PC-9 (cell line): ENCODE measurements at places on chromosomes 3 and 15. TPM values are rescaled to one million over a fixed set of nuclear protein-coding genes. Genes with fewer than 3 reads are reported as not detected.
A peak's percentile ranks its signal among the peaks of the same experiment; 100 is the strongest.

The PCLAF gene
- total RNA-seq, result 59.5 and 70.4 TPM in 2 replicates

The PDCD10 gene
- 79.5 and 84.6 TPM in 2 replicates for total RNA-seq

The GADL1 gene
- not detected in 2 replicates for total RNA-seq

The CYP1A2 gene
- total RNA-seq, result not detected in 2 replicates

The DNASE1L3 gene
- not detected in 2 replicates for total RNA-seq

The CHRNA3 gene
- total RNA-seq, result not detected in 2 replicates

DNA sequence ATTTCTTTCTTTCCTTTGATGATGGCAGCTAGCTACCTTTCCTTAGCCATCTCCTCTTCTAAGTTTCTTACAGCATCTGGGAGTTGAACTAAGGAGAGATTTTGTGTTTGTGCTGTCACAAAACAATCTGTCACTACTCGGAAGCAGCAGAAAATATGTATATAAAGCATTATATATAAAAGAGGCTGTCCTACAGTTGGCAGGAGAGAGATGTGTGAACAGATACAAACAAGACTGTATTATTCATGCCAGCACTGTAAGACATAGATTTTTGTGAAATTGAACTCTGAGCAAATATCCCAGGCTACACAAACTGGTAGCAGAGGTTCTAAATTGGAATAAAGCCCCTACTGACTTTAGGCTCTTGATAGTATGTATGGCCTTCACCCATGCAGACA lies 577.5 kb upstream of the NECTIN3 start:
- no peaks in the 10 kb centered on the region for H3K4me1 ChIP-seq
- DNase-seq, result no peak
- no peaks in the 10 kb centered on the region for H3K36me3 ChIP-seq
- no peak overlapping the region for H3K4me3 ChIP-seq

DNA sequence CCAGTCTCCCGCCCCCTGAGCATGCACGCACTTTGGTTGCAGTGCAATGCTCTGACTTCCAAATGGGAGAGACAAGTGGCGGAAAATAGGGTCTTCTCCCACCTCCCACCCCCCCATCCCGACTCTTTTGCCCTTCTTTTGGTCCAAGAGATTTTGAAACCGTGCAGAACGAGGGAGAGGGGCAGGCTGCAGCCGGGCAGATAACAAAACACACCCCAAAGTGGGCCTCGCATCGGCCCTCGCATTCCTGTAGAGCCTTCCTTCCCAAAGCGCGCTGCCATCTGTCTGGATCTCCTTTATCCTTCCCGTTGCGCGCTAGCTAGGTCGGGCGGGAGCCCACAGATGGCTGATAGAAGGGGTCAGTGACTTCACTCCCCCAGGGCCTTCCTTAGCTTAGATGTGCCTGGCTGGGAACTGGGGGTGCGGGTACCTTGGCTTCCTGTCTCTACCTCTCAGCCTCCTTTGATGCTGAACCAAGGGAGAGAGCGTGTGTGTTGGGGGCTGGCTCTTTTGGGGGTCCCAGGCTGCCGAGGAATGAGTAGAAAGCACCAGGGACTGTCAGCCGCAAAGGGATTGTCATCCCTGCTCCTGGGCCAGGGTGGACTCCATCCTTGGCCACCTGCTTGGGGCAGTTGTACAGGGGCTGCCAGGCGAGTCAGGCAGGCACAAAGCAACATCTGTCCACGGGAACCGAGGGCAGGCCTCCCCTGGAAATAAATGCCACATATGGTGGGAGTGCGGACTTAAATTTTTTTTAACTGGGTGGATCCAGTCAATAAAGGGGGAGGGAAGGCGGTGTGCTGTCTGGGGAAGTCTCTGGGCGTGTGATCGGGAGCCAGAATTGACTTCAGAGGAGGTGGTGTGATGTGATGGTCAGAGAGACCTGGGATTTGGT lies 1.8 kb downstream of the SMAD3 start:
- no peak for DNase-seq
- H3K4me1 ChIP-seq, result peaks cover 38% of the 10 kb centered on the region
- H3K27me3 ChIP-seq, result no peaks in the 10 kb centered on the region
- H3K36me3 ChIP-seq, result peaks cover 25% of the 10 kb centered on the region

GRCh38 chr15:80179025-80179759 lies 26.4 kb downstream of the FAH start:
- peak; percentile 46 for DNase-seq
- H3K27ac ChIP-seq, result peak overlapping the region; percentile 58
- H3K27me3 ChIP-seq, result no peaks in the 10 kb centered on the region
- H3K36me3 ChIP-seq, result peaks cover 23% of the 10 kb centered on the region

DNA sequence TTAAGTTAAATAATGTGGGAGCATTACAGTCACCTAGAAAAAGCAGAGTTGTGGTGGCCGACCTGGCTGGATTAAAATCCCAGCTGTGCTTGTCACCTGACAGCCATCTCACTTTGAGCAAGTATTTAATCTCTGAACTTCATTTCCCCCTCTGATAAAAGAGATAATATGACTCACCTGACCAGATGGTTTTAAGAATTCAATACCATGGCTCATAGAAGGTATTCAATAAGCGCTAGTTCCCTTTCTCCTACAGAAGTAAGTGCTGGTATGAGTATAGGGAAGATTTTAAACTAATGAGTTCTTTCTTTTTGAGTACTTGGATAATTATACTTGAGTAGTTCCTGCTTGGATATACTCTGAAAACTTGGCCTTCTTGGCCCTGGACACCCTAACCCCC lies 325.5 kb downstream of the IL5RA start:
- H3K27ac ChIP-seq, result no peak overlapping the region
- H3K4me3 ChIP-seq, result no peak overlapping the region
- DNase-seq, result no peak
- no peaks in the 10 kb centered on the region for H3K36me3 ChIP-seq
- H3K4me1 ChIP-seq, result no peaks in the 10 kb centered on the region

DNA sequence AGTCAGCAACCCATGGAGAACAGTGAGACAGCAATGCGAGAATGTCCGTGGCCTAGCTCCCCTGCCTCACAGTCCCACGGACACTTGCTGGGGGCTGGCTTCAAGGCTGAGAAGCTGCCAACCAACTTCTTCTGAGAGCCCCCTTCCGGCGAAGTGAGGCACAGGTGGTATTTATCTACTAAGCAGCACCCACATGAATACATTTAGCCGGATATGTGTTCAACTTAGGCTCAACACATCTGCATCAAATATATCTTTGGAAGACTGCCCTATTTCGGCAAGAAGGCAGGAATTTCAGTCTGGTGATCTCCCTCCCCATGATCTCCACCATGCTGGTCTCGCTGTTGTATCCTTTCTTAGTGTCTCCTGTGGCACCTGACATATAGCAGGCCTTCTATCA lies 340.9 kb upstream of the NR2E3 start:
- H3K27me3 ChIP-seq, result no peaks in the 10 kb centered on the region
- H3K4me3 ChIP-seq, result no peak overlapping the region
- H3K27ac ChIP-seq, result no peak overlapping the region
- no peaks in the 10 kb centered on the region for H3K36me3 ChIP-seq
- H3K4me1 ChIP-seq, result peaks cover 19% of the 10 kb centered on the region

DNA sequence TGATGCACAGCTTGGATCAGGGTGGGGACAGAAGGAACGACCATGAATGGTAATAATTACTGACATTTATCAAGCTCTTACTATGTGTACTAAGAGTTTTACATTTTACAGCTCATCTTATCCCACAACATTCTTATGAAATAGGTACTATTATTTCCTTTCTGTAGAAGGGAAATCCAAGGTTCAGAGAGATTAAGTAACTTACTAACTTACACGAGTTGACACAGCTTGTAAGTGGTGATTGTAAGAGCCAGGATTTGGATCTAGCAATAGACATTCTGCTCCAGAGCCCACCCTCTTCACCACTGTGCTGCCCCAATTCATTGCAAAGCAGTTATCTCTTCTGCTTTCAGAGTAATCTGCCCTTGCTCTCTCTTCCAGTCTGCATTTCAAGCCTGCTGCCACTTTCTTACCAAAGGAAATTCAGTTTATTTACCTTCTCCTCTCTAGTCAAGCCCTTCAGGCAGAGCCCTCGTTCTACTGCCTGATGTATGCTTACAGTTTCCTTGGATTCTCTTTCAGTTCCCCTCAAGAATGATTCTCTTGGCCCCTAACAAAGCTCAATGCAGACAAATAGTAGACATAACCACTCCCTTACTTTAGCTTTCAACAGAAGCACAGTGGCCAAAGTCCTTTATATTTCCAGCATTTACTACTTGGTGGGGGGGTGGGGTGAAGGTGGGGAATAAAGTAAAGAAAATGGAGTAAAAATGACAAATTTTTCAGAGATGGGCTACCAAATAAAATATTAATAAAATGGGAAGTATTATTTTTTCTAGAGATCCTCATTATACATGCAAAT lies 65.8 kb downstream of the ATP8B4 start:
- DNase-seq, result no peak
- no peak overlapping the region for H3K27ac ChIP-seq
- H3K4me1 ChIP-seq, result 0 out of 2 replicates have a peak, but pooled peaks cover 5% of the 10 kb centered on the region

GRCh38 chr15:31274496-31275330 lies 51.9 kb upstream of the KLF13 start:
- no peak overlapping the region for H3K27ac ChIP-seq
- H3K4me3 ChIP-seq, result no peak overlapping the region
- no peaks in the 10 kb centered on the region for H3K4me1 ChIP-seq

DNA sequence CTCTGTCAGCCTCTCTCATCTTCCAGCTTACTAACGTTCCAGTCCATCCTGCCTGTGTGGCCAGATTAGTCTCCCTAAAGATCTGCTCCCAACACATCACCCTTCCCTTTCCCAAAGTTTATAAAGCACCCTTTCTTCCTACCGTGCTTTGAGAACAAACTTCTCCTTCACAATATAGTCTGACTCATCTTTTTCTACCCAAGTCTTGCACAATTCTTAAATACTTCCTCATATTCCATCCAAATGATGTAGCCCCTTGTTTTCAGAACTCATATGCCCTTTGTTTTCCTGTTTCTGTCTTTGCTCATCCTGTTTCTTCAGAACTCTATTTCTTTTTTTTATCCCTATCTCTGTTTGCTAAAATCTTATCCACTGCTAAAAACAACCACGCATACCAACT lies 326.8 kb downstream of the MFSD1 start:
- H3K4me3 ChIP-seq, result no peak overlapping the region
- no peak overlapping the region for H3K27ac ChIP-seq
- no peaks in the 10 kb centered on the region for H3K27me3 ChIP-seq
- H3K36me3 ChIP-seq, result no peaks in the 10 kb centered on the region
- peaks cover 16% of the 10 kb centered on the region for H3K4me1 ChIP-seq

DNA sequence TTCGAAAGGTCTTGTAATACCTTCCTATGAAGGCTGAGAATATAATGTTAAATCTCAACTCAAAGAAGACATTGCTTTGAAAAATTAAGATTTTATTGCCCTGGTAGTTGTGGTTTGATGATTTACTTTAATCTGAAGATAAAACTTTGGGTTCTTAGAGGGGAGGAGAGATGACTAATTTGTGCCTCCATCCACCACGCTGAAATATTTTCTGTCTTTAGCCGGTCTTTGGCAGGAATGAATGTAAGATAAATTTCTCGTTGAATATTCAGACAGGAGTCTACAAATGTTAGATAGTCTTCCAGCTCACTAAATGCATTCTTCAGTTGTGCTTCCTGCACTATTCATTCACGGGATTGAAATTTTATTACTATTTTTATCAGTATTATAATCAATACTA lies 844.3 kb upstream of the NR2F2 start:
- H3K36me3 ChIP-seq, result no peaks in the 10 kb centered on the region
- no peak overlapping the region for H3K27ac ChIP-seq
- H3K4me3 ChIP-seq, result no peak overlapping the region
- DNase-seq, result no peak
- H3K4me1 ChIP-seq, result no peaks in the 10 kb centered on the region
- no peaks in the 10 kb centered on the region for H3K27me3 ChIP-seq
